Mammary microvascular endothelial cell (primary cell): ENCODE measurements at places on chromosomes 5 and 9. TPM values are rescaled to one million over a fixed set of nuclear protein-coding genes. Genes with fewer than 3 reads are reported as not detected.

The SLC36A2 gene
- not detected in 2 replicates for total RNA-seq

The PCDHB9 gene
- 0.15 and 0.27 TPM in 2 replicates for total RNA-seq

The PCDHA10 gene
- total RNA-seq, result 0.13 TPM in 1 of 2 replicates, not detected in the other

The ADAMTS12 gene
- total RNA-seq, result 0.10 TPM in 1 of 2 replicates, not detected in the other

The C1QTNF3 gene
- total RNA-seq, result 0.54 TPM in 1 of 2 replicates, not detected in the other

The IFNA13 gene
- not detected in 2 replicates for total RNA-seq

The NUDT2 gene
- total RNA-seq, result 43.4 and 48.1 TPM in 2 replicates

The LOX gene
- total RNA-seq, result 13.7 and 18.3 TPM in 2 replicates

The SLC6A7 gene
- total RNA-seq, result not detected in 2 replicates
